ENCODE measurements at places on chromosomes 16 and 17.

GRCh38 chr16:57882792-57883191, 80.5 kb upstream of the KIFC3 start:
- no peak for DNase-seq

GRCh38 chr16:31130899-31131298, 4.6 kb downstream of the PRSS8 start:
- DNase-seq: no peak

DNA sequence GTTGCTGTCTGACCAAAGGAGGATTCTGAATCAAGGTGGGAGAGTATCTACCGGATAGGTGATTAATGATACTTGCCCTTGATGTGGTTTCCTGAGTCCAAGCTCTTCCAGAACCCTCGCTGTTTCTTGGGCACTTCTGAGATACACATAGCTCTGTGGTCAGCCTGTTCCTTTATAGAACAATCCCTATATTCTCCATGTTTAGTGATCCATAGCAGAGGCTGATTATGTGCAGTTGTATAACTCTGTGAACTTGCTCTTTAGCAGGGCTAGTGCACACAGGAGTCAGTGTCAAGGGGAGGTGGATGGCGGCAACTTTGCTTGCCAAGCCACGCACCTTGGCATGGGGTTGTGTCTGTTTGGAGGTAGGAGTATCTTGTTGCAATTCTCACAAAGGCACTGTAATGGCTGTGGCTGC, 36.1 kb downstream of the ARL4D start:
- no peak for DNase-seq

- no peak for DNase-seq
These were observed 18.0 kb downstream of the C17orf67 start for GRCh38 chr17:56815711-56816110.

GRCh38 chr16:57355898-57356414, 2.6 kb upstream of the CCL22 start:
- no peak for DNase-seq

GRCh38 chr16:77680496-77680895, 41.8 kb upstream of the NUDT7 start:
- no peak for DNase-seq

DNA sequence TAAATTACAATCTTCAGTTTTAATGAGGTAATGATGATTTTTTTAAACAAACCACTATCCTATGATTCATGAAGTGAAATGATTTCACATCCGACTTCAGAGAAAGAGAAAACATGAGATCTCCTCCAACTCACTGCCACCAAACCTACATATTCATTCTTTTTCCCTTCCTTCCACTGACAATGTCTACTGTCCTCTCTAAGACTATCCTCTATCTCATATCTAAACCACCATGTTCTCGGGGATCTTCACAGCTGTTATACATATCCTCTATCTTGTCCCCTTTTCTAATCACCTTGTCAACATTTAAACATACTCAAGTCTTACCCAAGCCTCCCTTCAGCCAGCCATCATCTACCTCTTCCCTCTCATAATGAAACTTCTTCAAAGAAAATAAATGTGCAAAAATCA, 53.5 kb downstream of the SMURF2 start:
- no peak for DNase-seq

DNA sequence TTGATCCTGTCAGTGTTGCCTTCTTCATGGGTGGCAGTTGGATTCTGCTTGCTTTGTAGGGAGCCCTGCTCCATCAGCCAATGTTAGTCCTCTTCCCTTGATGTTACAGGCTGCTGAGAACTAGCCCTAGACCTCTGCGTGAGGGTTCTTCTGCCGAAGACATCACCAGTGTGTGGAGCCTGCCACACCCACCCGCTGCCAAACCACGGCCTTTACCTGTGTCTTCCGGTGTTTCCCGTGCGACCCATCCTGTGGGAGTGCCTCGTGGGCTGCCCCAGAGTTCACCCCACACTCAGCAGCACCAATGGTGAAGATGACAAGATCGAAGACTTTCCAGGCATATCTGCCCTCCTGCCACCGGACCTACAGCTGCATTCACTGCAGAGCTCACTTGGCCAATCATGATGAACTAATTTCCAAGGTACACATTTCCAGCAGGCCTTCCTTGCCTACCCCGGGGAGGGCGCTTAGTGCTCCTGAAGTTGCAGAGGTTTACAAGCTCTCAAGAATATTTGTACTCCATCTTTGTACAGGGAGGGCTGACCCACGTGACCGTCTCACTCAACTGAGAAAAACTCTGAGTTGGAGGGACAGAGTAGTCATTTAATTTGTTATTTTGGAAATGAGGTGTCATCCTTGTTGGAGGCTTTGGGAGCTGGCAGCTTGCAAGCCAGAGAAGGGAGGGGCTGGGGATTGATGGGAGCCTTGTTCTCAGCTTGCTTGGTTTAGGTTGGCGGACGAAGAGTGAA, 21.8 kb downstream of the YPEL2 start:
- DNase-seq: no peak

- DNase-seq: peak; percentile 82
These were observed 1.8 kb upstream of the RBFOX3 start for GRCh38 chr17:79612468-79613194.

DNA sequence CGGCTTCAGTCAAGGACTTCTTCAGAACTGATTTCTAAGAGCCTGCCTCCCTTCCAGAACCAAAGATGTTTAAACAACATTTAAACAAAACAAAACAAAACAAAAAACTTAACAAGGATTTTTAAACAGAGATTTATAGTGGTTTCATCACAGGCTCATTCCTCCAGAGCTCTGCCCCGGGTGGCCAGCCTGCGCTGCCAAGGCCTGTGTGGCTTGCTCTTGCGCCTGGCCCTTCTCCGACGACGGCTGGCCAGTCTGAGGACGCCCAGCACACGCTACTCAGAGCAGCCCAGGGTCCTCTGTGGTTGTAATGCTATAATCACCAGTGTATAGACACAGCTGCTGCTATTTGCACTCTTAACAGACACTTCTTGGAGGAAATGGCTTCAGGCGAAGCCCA, 307.2 kb upstream of the MYOCD start:
- DNase-seq: no peak

GRCh38 chr17:14297161-14297851, 3.6 kb upstream of the HS3ST3B1 start:
- no peak for DNase-seq

- no peak for DNase-seq
These were observed 9.7 kb downstream of the IRX6 start for GRCh38 chr16:55333684-55334083.

GRCh38 chr17:30920282-30920681, 1.5 kb upstream of the ADAP2 start:
- no peak for DNase-seq

- no peak for DNase-seq
These were observed 9.6 kb downstream of the DCTN5 start for GRCh38 chr16:23650674-23651416.

DNA sequence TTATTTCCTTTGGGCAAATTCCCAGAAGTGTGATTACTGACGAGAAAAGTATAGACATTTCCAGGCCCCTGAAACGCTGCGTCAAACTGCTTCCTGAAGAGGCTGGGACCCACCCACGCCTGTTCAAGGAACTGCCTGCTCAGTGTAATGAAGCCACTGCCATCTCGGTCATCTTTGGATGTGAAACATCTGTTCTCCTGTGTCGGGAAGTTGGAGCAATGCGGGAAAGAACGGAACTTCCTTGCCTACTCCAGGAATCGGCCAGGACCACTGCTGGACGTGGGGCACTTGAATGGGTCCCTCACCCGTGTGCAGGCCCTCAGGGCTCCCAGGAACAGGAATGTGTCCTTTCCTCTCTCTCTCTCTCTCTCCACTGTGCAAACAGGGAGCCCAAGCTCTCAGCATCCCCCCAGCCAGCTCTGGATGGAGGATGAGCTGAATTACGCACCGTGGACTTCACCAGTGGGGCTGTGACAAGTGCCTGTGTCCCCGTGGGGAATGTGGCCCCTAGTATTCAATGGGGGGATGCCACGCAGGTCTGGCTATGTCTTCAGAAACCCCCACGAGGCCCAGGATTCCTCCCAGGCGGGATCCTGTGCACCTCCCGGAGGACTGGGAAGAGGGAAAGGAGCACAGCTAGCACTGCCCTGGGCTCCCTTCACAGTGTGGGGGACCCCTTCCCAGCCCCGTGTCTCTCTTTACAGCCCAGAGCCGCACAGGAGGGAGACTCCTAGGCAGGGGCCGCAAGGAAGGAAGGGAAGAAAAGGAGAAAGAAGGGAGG, 18.3 kb upstream of the LITAF start:
- no peak for DNase-seq

DNA sequence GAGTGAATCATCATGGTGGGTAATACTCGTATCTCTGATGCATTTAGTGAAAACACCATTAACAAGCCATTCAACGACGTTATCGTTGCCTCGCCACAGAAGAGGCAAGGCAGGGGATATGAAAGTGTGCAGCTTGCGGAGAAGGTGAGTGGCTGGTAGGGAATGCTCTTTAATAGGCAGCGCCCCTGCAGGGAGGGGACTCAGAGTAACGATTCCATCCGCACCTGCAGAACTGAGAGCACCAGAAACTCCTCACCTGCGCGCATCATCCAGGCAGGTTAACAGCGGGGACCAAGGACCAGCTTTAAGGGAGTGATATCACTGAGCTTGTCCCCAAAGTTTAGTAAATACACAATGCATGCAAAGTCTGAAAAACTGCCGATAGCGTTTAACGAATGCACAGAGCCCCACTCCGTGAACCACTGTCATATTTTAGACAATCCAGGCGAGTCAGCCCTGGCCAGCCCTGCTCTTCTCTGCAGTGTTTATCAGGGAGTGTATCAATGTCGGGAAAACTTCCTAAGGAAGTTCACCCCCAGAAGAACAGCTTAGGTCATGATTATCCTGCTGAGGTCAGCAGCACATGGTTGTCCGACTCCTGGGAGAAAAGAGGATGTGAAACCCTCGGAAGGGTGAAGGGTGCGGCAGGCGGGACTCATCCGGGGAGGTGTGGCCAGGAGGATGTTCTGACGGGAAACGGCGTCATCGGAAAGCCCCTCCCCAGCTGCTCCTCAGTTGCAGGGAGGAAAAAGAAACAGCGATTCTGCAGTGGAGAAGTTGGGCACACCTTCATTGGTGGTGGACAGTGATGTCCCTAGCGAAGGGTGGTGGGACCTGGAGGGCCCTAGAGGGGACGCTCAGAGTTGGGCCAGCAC, 68.5 kb upstream of the DNAH17 start:
- peak; percentile 89 for DNase-seq

DNA sequence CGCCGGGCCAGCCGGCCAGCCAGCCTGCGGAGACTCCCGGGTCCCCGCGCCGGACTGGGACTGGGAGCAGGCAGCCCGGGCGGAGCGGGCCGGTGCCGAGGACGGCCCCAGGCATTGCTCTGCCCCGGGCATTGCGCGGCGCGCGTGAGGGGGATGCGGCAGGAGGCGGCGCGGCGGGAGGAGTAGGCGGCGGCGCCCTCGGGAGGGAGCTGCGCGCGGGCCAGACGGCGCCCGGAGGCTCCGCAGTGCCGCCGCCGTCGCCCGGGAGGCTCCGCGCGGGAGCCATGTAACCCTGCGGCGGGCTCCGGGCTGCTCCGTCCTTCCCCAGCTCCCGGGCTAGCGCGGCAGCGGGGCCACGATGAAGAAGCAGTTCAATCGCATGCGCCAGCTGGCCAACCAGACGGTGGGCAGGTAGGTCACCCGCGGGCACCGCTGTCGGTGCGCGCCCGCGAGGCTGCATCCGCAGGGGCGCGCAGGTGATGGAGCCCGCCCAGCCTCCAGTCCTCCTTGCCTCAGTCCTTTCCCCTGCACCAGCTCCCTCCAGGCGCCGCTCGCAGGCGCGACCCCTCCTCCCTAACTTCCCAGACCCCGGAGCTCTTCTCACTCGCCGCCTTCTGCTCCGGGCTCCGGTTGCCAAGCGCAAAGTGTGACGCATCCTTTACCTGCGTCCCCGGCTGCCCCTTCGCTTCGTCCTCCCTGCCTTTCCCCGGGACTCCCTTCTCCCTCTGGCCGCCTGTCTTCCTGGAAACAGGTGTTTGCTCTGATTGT, at the start of gene ARHGAP44:
Gene ARHGAP44, plus strand, starts transcription at position 18 of the 768 bp plus-strand sequence. Its CDS starts 341 bp downstream, at position 359.
- peak; percentile 82 for DNase-seq

DNA sequence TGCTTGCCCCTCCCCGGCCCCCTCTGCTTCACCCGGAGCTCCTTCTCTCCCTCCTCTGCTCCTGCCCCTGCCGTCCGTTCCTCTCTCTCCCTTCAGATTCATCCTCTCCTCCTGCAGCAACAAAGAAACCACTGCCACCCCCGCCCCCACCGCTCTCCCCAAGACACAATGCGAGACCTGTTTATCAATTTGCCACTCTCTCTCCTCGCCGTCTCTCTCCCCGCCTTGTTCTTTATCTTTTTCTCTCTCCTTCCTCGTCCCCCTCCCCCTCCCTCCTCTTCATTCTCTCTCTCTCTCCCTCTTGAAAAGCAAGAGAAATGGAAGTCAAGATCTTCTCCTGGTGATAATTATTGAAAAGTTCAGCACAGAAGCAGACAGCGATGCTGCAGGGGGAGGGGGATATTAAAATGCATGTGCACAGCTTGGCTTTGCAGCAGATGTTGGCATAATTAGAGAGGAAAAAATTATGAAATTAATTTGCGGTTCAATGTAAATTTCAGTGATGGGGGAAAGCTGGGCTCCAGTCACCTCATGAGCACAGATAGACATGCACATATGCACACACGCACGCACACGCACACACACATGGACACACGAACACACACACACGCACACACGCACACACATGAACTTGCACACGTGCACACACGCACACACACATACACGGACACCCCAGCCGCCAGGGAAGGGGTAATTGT, 58.1 kb upstream of the CBFA2T3 start:
- no peak for DNase-seq

GRCh38 chr17:79866791-79867518, 27.7 kb upstream of the CBX4 start:
- DNase-seq: no peak

- DNase-seq: no peak
These were observed 218.1 kb upstream of the KCNJ16 start for GRCh38 chr17:69856946-69857345.

DNA sequence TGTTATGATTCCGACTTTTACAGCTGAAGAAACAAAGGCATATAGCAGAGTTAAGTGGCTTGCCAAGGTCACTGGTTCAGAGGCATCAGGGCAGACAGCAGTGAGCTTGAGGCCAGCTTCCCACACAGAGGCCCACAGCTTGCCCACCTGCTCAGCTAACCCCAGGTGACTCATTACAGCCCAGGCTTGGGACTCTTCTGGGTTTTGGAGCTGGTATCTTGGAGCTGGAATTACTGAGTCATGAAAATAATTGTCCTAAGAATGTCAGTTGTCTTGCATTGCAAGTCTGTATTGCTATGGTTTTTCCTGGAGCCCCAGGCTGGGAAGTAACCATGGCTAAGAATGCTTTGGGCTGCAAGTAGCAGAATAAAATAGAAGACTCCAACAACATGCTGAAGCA, 32.4 kb upstream of the IRX3 start:
- DNase-seq: no peak

GRCh38 chr16:88695218-88695617, 8.9 kb upstream of the SNAI3 start:
- DNase-seq: no peak

GRCh38 chr17:35376245-35376644, 2.8 kb upstream of the SLFN11 start:
- no peak for DNase-seq
